Stimulated activated CD8-positive, alpha-beta memory T cell treated with anti-CD3 and anti-CD28 coated beads, Interleukin-7, amount 100 ng/mL, for 1 hour (primary cell): ENCODE measurements at places on chromosomes 6 and 20.

DNA sequence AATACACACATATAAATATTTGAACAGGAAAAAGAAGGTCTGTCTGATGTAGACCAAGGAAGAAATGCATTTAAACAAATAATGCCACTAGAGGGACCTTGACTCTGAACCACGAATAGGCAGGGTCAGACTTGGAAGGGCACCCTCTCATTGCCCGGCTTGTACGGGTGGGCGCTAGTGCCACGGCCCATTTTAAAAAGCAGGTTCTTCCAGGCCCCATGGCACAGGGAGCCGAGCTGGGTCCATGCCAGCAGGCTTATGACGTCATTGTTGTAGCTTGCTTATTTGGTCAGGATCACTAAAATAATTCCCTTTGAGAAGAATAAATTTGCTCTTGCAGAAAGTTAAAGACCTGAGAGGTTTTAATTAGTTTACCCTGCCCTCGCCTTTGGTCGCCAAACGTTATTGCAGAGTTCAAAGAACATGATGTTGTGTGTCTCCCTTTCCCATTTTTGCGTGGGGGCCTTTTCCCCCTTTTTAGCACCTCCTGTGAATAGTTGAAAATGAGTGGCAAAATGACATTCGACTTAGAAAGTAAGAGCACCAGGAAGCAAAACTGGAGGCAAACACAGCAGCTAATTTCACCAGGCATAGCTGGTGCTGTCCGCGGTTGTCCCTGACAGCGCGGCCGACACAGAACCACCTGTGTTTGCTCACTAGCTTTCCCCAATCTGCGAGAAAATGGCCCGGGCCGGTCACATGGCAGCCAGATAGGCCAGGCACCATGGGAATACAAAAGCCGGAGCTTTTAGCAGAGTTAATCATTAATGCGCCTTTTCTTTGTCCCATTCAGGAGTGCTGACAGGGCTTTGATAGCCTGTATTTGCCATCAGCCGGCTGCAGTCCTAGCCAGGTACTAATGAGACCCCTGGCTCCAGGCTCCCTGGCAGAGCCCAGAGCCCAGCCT is 93.8 kb downstream of the FOXA2 start:
- DNase-seq, result no peak

GRCh38 chr6:73854998-73855718 is 159.2 kb downstream of the CD109 start:
- DNase-seq, result no peak

GRCh38 chr6:73969971-73970970 is 274.3 kb downstream of the CD109 start:
- no peak for DNase-seq

DNA sequence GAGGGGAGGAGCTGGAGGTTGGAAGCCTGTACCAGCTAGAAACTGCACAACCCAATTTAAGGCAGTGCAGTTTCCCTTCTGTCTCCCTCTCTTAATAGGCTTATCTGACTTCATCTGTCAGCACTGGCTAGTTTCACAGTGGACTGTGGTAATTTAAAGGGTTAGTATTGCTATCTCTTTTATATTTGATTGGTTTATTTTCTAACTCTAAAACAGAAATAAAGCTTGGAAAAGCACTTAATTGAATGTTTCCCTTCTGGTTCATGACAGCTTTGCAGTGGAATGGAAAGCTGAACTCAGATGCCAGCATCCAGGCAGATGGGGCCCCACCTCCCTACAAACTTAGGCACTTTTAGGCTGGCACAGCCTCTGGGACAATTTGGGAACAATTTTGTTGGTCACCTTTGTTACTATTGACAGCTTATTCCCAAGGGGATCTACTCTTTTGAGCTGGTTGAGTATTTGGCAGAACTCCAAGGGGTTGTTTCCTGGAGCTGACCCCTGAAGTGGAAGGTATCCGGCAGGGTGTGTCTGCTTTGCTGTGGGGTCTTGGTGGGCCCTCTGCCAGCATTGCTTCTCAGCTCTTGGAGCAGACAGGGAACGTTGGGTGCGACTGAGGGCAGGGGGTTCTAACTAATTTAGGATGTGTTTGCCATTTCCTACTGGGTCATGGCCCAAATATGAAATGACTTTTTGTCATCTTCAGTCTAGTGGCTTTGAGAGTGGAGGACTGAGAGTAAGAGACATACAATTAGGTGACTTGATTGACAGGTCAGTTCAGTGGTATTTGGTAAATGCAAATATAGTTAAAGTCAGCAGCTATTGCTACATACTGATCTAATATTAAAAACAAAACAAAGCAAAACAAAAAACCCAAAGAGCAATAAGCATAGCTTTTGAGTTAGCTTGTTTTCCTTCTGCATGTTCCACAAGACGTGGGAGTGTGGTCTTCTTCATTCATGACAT is 9.3 kb downstream of the SH3BGRL2 start:
- DNase-seq, result no peak

GRCh38 chr6:127794405-127794804 is 106.5 kb downstream of the THEMIS start:
- no peak for DNase-seq

GRCh38 chr6:75489025-75489424 is 4.6 kb downstream of the FILIP1 start:
- DNase-seq, result no peak

GRCh38 chr20:63966944-63967322 is 2.8 kb downstream of the ZNF512B start:
- no peak for DNase-seq
